ENCODE measurements at places on chromosomes 2 and 18.

- no peak for DNase-seq
These were observed 22.8 kb downstream of the ICA1L start for GRCh38 chr2:202848813-202849212.

DNA sequence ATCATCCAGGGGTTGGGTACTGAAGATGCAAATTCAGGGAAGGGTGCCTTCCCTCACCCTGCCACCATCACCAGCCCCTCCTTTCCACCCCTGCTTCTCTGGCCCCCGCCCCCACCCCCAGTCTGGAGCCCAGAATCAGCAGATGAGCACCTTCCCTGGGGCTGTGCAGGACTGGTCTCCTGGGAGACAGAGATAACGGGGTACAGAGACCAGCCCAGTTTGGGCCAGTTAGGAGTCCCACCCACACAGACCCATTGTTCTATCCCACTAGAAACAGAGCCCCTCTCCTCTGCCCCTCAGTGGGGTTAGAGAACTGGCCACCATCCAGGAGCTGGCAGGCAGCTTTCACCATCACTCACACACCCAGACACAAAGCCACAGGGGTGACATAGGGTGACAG is 4.5 kb upstream of the CRYBA2 start:
- no peak for DNase-seq

- no peak for DNase-seq
These were observed 53.1 kb downstream of the FIGN start for GRCh38 chr2:163682695-163683094.

DNA sequence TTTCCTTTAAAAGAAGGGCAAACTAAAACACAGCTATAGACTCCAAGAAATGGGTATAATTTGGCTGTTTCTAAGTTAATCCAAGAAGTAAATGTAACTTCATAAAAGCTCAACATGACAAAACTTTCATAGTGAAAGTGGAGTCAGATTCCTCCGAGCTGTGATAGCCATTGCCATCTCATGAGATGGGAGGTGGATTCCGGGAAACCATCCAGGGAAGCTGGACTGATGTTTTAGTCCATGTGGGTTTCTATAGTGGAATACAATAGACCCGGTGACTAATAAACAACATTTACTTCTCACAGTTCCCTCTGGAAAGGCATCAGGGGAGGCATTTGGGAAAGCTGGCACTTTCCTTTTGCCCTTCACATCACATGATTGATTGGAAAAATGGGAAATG is 10.0 kb upstream of the LAPTM4A start:
- no peak for DNase-seq
